Activated CD4-positive, alpha-beta T cell treated with anti-CD3 and anti-CD28 coated beads, Interleukin-2, amount 50 U/mL, for 16 hours (primary cell): ENCODE measurements at places on chromosomes 12 and 14.

DNA sequence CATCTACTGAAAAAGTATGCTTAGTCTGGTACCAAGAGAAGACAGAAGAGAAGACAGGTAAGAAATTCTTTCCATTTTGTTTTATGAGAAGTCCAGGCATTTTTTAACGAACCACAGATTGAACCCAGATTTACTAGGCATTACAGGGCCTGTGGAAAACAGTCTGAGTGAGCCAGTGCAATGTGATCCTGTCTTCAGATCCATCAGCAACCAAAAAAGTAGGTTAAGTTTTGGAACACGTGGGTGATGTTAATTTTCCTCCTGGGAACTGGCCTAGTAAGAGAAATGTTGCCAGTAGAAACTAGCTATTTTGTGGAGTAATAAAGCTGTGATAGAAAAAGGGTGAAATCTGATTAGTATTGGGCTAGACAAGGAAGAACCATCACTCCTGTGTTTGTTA lies 440.9 kb upstream of the SEL1L start:
- DNase-seq: no peak

DNA sequence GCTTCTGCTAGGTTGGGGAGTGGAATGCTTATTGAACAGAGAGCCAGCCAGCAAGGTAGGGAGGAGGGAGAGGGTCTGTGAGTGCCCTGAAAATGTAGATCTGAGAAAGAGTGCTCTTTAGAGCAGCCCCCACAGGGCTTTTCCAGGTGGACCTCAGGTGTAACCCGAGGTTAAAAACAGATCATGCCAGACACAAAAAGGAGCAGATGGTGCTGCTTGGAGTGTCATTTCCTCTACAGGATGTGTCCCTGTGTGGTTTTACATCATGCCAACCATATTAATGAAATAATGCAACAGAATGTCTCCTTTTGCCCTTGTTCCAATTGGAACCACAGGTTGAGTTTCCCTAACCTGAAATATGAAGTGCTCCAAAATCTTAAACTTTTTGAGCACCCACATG lies 6.4 kb downstream of the SUSD6 start:
- DNase-seq: no peak

- no peak for DNase-seq
Observed at GRCh38 chr14:23608454-23608853, 27.7 kb upstream of the DHRS2 start.

DNA sequence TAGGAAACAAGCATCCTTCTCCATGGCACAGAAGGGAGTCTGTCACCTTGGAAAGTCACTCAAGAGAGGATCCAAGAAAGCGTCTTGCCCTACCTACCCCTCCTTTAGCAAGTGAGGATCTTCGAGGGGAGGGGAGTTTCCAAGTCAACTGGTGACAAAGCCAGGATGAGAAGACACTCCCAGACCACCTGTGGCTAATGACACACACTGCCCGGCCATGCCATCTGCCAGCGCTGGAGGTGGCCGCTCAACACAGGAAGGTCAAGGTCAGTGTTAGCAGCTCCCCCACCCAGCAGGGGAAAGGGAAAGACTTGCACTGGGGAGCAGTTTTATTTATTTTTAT lies 41.3 kb downstream of the ELK3 start:
- DNase-seq: no peak

GRCh38 chr12:106192659-106193393 lies 54.1 kb upstream of the NUAK1 start:
- no peak for DNase-seq

GRCh38 chr12:113207613-113208040 lies 13.6 kb upstream of the TPCN1 start:
- DNase-seq: peak; percentile 10

DNA sequence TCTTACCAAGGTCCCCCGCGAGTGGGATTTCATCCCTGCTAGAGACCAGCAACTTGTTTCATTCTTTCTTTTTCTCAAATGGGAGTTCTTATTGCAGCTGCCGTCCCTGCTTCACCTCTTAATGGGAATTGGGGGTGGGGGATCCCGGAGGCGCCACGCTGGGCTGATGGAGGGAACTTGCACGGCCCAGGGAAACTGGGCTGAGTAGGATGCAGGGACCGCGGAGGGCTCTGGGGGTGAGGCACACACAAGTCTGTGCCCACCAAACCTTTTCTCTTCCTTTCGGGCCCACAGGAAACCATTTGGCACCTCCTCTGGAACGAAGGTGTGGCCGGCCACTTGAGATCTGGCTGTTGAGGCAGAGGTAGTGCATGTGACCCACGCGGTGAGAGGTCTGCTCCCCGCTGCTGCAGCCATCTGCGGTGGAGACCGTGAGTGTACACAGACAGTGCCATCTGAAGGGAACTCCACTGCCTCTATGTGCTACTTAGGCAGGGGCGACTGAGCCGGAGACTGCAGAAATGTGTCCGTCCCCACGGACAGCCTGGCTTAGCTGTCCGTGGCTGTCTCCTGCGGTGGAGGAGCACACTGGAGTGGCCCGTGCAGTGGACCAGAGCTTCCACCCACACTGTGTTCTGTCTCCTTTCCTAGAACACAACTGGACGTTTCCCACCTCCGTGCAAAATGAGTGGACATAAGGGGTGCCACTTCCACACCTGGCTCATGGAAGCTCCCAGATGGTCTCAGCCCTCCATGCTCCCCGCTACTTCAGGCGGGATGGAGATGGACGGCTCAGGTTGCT lies 42.1 kb upstream of the TESC start:
- no peak for DNase-seq

DNA sequence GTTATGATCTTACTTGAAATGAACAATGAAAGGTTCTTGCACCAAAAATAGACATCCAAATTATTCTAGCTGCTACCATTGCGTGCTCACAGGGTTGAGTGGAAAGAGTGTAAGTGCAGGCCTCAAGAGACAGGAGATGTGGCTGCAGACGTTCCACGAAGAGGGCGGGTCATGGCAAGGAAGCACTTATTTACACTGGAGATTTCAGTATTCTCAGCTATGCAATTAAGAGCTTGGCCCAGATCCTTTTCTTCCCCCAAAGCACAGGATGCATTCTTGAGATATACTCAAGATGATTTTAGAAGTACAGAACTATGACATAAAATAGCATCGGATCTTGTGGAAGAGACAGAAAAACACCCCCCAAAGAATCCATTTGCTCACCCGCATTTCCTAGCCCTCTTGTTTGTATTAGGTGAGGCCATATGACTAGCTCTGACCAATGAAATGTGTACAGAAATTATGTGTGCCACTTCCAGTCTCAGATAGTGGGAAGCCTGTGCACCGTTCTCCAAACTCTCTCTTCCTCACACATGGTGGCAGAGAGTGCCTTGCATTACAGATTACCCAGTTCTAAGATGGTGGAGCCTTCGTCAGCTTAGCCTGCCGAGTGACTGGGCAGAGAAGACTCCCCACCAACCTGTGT lies 261.4 kb downstream of the TTC8 start:
- DNase-seq: no peak

- DNase-seq: no peak
Observed at GRCh38 chr14:95294320-95294719, 25.4 kb downstream of the CLMN start.

DNA sequence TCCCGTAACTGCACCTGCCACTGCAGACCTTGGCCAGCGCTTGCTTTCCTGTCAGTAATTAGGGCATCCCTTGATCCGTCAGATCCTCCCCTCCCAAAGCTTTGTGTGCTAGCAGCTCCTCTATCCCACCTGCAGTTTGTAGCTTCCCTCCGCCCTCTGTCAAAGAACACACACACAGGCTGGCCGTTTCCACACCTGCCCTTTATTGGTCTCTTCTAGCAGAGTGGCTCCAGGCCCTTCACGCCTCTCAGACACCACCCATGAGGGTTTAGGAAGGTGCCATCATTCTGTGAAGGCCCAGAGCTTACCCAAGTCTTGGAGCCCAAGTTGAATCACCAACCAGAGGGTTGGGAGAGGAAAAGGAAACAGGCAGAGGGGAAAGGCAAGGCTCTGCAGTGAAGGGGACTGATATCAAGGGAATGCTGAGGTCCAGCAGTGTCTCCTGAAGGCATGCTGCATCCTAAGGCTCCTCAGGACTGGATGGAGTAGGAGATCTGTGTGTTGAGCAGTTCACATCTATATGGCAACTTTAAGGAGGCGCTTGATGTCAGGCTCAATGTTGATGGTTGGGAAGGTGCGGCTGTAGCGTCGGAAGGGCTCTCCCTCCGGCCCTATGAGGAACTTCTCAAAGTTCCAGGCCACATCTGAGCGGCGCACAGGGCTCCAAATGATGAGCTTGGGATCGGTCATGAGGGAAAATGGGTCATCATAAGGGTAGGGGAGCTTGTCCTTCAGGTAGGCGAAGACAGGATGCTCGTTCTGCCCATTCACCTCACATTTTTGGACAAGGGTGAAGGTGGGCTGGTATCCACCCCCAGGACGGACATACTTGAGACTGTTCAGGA lies 3.4 kb downstream of the GPX2 start:
- DNase-seq: no peak

GRCh38 chr12:60539592-60539991 lies 943.8 kb downstream of the SLC16A7 start:
- no peak for DNase-seq

- no peak for DNase-seq
Observed at GRCh38 chr12:58211211-58211610, 269.8 kb downstream of the ATP23 start.

DNA sequence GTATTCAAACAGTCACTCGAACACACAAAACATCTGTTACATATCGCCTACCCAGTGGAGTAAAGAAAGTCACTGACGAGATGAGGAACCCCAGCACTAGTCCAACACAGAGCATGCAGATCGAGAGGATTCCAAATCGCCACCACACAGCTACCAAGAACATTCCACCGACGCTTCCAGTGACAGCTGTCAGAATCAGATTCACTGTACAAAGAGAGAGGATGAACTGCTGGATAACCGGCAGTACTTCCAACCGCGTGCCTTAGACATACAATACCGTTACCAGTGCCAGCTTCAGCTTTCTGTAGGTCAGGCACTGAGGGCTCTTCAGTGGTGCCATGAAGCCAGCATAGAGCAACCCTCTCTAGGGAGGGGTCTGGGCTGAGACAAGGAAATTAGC lies 34.5 kb downstream of the TM7SF3 start:
- no peak for DNase-seq

DNA sequence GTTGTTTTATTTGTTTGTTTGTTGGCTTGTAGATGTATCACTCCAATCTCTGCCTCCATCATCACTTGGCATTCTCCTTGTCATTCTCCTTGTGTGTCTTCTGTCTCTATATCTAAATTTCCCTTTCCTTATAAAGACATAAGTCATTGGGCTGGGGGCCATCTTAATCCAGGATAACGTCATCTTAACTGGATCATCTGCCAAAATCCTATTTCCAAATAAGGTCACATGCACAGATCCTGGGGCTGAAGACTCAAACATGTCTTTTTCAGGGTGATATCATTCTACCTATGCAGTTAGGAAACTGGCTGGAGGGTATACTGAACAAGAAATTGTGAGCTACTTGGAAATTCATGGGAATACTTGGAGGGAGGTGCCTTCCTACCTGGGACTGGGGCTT lies 8.7 kb upstream of the CCDC60 start:
- no peak for DNase-seq

DNA sequence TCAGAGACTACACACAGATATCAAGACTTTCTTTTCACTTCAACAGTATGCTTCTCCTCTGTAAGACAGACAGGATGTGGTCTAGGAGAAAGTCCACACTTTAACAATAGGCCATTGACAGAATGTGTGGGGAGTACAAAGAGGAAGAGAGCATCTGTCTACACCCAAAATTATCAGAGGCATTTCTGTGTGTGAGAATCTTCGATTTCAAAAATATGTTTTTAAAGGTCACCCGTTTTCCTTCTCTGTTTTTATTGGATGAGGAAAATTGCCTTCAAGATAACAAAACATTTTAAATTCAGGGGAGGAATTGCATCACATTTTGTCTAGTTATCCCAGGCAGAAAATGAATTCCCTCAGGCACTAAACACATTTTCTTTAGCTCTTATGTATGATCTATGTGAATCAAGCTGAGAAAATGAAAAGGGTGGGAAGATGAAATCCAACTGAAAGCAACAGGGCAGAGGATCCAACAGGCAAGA lies 16.4 kb downstream of the NAV3 start:
- DNase-seq: no peak

DNA sequence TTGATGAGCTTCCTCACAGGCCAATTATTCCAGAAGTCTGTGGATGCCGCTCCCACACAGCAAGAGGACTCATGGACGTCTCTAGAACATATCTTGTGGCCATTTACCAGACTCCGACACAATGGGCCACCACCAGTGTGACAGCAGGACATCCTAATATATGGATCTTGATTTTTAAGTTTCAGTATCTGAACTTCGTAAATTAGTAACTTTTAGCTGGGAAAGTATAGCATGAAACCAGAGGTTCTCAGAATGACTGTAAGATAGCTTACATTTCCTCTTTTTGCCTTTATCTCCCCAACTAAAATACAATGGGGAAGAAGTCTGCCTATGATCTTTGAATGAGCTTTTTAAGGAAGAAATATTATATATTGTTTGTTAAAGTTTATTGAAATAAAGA lies 87.0 kb downstream of the DNAI7 start:
- DNase-seq: peak; percentile 10

GRCh38 chr12:85179680-85180270 lies 100.2 kb upstream of the ALX1 start:
- no peak for DNase-seq

DNA sequence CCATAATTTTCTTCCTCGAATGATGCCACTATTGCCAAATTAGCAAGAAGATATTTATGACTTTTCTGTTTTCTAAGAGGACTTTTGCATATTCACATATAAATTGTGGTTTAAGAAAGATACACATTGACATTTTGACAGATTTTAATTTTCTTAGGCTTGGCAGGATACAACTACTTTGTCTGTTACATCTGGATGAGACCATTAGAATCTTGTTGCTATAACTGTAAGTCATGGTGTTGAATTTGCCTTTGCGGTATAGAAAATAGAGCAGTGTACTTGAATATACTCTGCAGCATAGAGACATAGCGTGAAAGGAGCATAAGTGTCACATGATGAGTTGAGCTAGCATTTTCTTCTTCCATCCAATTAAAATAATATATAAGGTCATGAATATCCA lies 169.3 kb downstream of the FUT8 start:
- no peak for DNase-seq

GRCh38 chr14:68394118-68394763 lies 398.6 kb downstream of the ZFP36L1 start:
- no peak for DNase-seq

GRCh38 chr12:75984577-75985182 lies 46.9 kb downstream of the PHLDA1 start:
- no peak for DNase-seq

GRCh38 chr14:24612196-24612595 lies 2.7 kb upstream of the GZMH start:
- no peak for DNase-seq

- DNase-seq: no peak
Observed at GRCh38 chr12:7395950-7396349, 48.0 kb downstream of the CD163L1 start.

- DNase-seq: no peak
Observed at GRCh38 chr12:66002812-66003211, 127.7 kb downstream of the LLPH start.

- DNase-seq: no peak
Observed at GRCh38 chr12:66636771-66637170, 42.1 kb downstream of the GRIP1 start.
